ENCODE measurements at places on chromosomes 13 and 19. TPM values are rescaled to one million over a fixed set of nuclear protein-coding genes. Genes with fewer than 3 reads are reported as not detected.

The IGFL2 gene
- not detected for total RNA-seq

The FCER2 gene
- total RNA-seq, result not detected

The ANO8 gene
- 2.2 TPM for total RNA-seq

The ATP1A3 gene
- not detected for total RNA-seq

The PGLYRP1 gene
- not detected for total RNA-seq

The VSTM2B gene
- total RNA-seq, result not detected

The FUT2 gene
- total RNA-seq, result not detected

Measured in bronchial smooth muscle cell (primary cell).